ENCODE measurements at places on chromosomes 13 and 19. TPM values are rescaled to one million over a fixed set of nuclear protein-coding genes. Genes with fewer than 3 reads are reported as not detected.

GRCh38 chr19:21398851-21399250 lies 1.9 kb downstream of the ZNF493 start:
- DNase-seq, result no peak

GRCh38 chr19:14566712-14567077 lies 5.2 kb downstream of the NDUFB7 start:
- DNase-seq, result no peak

Gene POU2F2
- 5.0 TPM for polyA plus RNA-seq

DNA sequence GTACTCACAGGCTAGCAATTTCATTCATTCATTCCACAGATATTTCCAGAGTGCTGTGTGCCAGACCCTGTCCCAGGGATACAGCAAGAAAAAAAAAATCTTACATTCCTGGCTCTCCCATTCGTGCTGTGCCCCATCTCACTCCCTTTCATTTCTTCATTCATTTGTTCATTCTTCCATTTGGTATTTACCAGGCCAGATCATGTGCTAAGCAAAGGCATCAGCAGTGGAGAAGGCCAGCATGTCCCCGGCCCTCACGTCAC lies 2.3 kb downstream of the MAP3K10 start:
- no peak for DNase-seq

DNA sequence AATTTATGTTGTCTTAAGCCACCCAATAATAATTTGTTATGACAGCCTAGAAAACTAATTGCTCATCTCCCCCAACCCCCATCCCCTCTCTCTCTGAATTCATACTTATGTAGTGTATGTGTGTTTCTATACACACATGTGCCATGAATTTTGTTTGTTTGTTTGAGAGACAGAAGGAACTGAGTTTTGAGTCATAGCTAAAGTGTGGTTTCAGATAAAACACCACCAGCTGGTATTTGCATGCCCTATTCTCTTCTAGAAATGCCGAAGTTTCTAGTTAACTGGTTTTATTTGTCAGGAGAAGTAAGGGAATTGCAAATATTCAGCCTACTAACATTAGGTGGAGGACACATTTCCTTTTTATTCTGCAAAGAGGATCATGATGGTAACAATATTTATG lies 17.4 kb upstream of the LILRA2 start:
- DNase-seq, result no peak

DNA sequence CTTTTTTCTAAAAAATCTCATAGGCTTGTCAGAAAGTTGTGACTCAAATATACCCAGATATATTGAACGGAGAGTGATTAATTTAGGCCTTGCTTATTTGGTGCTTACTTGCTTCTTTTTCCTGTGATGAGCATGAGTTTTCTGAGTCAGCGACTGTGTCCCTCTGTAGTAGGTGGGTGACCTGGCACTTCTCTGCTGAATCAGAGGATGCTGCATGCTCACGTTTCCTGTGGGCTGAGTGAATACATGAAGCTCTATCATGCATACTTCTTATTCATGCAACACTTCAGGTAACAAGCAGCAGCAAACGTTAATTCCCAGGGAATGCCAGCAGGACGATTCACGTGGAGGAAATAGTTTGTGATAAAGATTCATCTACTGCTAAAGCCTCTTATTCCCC lies 245.0 kb downstream of the KLF5 start:
- DNase-seq, result peak; percentile 13

DNA sequence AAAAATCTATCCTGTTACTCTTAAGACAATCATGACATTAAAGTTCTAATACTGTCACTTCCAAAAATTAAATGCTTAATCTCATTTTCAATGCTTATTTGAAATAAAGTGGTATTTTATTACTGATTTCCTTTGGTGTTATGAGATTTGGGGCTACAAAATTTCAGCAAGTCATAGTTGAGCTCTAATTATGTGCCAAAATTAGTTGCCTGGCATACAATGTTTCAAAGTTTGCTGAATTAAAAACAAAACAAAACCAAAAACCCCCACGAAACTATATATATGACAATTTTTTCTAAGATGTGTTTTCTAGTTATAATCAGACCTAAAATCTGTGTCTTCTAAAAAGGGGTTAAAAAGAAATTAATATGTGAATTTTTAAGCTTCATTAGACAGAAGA lies 62.2 kb downstream of the KCNRG start:
- DNase-seq, result no peak

Gene ZNF345
- 3.2 TPM for polyA plus RNA-seq

Gene SIGLEC5
- not detected for polyA plus RNA-seq

DNA sequence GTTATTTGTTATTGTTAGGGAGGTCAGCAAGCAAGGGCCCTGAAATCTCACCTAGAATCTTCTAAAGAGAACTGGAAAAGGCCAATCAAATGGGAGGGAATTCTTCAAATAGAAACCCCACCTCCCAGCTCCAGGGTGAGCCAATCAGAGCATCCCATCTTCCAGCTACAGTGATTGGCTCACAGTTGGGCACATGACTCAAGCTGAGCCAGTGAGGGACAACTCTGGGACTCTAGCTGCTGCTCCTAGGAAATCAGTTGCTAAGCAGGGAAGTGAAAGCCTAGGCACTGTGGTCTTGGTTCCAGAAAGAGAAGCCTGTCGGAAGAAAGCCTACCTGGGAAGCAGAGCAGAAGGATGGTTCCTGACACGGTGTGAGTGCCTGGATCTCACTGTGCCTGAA lies 13.4 kb downstream of the TM6SF2 start:
- peak; percentile 64 for DNase-seq

DNA sequence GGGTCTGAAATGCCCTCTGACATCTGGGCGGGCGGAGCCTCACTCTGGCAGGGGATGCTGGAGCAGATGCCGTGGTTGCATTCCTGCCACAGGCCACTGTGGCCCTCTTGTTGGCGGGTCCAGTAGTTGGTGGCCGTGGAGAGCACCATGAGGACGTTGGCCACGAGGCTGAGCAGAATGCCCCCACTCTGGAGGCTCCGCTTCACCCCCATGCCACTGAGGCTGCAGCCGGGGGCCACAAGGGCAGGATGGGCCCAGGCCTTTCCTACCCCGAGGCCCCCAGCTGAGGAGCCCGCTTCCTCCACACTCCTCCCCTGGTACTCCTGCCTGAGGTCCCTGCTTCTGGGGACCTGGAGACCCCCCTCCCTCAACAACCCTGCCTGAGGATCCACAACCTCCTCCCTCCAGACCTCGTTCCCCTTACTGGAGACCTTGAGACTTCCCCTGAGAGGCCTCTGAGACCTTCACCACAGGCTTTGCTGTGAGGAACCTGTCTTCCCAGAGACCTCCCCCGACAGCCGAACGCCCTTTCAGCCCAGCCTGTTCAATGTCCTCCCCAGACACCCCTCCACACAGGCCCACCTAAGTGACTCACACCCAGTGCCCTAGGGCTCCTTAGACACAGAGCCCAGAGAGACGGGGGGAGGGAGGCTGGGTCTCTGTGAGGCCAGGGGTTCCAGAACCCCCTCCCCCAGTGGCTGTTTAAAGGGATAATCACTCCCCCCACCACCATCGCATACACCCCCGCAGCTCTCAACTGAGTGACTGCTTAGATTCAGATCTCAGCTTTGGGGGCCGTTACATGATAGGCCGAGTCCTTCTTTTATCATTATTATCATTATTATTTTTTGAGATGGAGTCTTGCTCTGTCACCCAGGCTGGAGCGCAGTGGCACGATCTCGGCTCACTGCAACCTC lies at the start of gene CLDND2:
CLDND2 (minus strand) TSS at position 638 of the 917 bp plus-strand sequence; CDS start at position 212, 426 bp downstream.
- DNase-seq, result peak; percentile 48

Gene KIR2DL1
- not detected for polyA plus RNA-seq

Gene ZNF578
- polyA plus RNA-seq, result 1.6 TPM

DNA sequence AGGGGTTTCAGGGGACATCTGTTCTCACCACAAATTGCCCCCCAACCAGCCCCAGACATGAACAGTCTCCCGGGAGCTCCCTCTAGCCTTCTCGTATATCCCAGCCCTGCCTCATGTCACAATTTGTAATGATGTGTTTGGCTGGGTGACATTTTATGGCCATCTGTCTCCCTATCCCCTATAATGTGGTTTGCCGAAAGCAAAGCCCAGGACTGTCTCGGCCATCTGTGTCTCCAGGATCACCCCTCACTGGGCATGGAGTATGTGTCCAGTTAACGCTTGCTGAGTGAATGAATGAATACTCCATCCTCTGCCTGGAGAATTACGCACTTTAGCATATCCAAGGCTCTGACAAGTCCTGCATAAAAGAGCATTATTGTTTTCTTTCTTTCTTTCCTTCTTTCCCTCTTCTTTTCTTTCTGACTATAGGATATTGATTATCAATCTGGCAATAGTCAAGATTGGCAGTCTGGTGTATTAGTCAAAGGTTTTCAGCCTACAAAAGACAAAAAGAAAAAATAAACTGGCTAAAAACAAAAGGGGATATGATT lies 15.1 kb downstream of the HPN start:
- DNase-seq, result no peak

DNA sequence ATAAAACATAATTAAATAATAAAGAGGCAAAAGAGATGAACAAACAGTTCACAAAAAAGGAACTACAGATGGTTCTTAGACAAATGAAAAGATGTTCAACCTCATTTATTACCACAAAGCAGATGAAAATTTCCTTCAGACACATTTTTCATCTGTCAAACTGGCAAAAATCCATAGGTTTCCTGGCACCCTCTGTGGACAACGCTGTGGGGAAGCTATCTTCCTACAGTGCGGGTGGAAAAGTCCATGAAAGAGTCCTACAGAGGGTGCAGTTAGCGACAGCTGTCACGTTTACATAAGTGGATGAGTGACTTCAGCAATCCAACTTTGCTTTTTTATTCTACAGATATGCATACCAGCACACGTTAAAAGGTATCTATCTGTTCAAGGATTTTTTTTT lies 30.3 kb upstream of the PDCD5 start:
- DNase-seq, result no peak

Gene CDADC1
- polyA plus RNA-seq, result 1.3 TPM

Gene CCL25
- polyA plus RNA-seq, result 0.46 TPM

GRCh38 chr13:112874751-112875300 lies 94.2 kb upstream of the MCF2L start:
- DNase-seq, result no peak

DNA sequence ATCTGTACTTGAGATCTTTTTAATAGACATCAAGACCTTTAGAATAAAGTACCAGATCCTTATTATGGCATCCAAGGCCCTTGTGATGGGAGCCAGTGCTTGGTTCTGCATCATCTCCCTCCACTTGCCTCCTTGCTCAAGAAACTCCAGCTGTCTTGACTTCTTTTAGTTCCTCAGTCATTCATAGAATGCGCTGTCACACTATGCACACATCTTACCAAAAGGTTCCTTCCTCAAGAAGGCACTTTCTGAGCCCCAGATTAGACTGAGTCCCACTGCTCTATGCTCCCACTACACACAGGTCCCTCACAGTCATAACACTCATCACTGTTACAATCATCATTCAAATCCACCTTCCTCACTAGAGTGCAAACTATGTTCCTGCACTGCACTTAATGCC lies 57.8 kb upstream of the ITM2B start:
- no peak for DNase-seq

Gene KLK14
- polyA plus RNA-seq, result 0.22 TPM

DNA sequence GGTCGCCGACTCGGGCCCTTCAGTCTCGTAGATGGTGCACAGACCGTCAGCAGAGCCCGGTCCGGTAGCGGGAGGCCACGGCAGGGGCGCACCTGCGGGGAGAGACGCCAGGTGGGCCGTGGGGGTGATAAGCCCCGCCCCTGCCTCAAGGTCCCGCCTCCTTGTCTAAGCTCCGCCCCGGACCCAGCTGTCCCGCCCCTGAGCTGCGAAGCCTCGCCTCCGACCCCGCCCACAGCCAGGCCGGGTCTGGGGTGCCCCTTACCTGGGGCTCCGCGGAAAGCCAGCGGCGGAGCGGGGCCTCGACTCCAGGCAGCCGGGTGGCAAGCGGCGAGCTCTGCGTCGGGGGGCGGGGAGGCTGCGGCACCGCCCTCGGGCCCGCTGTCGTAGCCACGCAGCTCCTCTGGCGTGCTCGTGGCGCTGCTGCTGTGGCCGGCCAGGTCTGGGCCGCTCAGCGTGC lies 4.7 kb downstream of the PRR36 start:
- peak; percentile 98 for DNase-seq

GRCh38 chr19:6711605-6712004 lies 8.8 kb downstream of the C3 start:
- DNase-seq, result no peak

- no peak for DNase-seq
Observed at GRCh38 chr13:50893211-50893852, 16.3 kb upstream of the RNASEH2B start.

Gene SLC25A41
- polyA plus RNA-seq, result 0.72 TPM

DNA sequence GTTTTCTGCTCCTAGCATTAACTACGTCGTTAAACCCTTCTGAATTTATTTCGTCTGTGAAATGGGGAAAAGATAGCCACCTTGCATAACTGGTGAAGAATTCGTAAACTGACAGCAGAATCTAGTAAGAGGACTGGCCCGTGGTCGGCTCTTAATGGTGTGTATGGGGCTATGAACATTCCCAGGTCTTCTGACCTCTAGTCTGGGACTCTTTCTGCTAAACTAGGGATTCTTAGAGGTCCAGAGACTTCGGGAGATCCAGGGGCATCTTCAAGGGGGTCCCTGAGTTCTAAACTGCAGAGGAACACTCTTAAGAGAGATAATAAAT lies 231.1 kb upstream of the SERP2 start:
- DNase-seq, result no peak

DNA sequence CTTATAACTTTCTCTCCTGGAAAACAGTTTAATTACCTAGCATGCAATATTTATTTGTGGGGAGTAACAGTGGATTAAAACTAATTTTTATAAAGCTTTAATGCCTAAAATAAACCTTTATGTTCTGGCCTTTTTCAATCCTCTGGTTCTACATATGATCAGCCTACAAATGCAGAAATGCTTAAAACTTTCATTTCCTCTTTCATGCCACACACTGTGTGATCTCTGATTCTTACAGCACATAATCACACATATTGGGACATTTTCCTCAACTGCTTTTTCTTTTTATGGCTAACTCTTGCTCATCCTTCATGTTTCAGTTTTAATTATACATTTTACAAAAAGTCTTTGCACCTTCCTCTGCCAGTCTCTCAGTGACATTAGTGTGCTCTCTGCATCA lies 910.8 kb upstream of the SLITRK6 start:
- no peak for DNase-seq

GRCh38 chr13:74841651-74842050 lies 640.3 kb downstream of the TBC1D4 start:
- DNase-seq, result no peak

DNA sequence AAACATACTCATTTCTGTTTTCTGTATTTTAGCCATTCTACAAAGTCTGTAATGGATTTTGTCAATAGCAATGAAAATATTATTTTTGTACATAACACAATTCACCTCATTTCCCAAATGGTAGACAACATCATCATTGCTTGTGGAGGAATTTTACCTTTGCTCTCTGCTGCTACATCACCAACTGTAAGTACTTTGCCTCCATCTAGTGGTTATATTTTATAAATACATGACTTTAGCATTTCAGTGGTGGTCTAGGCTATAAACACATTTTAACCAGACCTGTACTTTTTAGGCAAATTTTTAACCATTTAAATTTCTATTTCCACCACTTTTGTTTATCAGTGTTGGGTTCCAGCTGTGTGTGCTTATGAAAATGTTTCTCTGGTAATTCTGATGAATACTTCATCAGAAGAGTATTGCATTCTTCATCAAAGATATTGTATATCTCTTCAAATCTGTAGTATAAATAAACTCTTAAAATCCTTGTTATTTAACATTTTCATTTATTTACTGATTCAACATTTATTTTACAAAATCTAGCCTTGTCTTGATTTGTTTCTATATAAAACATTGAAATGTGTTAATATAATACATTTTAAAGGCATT lies 222.4 kb downstream of the NBEA start:
- DNase-seq, result no peak

- no peak for DNase-seq
Observed at GRCh38 chr19:18668744-18669523, 14.5 kb upstream of the CRTC1 start.

Gene TSHZ3
- polyA plus RNA-seq, result 3.1 TPM

Measured in H1 (cell line).